SK-N-MC (cell line): ENCODE measurements at places on chromosomes 1 and 21.

DNA sequence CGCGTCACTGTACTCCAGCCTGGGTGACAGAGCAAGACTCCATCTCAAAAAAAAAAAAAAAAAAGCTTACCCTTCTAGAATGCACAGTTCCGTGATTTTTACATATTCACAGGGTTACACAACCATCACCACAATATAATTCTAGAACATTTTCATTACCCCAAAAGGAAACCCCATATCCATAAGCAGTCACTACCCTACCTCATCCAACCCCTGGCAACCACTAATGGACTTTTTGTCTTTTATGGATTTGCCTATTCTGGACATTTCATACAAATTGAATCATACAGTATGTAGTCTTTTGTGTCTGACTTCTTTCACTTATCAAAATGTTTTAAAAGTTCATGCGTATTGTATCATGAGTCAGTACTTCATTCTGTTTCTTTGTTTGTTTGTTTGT is 22.8 kb downstream of the SYF2 start:
- no peak for DNase-seq

- peak; percentile 39 for DNase-seq
Observed at GRCh38 chr1:71414179-71414578, 333.3 kb upstream of the ZRANB2 start.

DNA sequence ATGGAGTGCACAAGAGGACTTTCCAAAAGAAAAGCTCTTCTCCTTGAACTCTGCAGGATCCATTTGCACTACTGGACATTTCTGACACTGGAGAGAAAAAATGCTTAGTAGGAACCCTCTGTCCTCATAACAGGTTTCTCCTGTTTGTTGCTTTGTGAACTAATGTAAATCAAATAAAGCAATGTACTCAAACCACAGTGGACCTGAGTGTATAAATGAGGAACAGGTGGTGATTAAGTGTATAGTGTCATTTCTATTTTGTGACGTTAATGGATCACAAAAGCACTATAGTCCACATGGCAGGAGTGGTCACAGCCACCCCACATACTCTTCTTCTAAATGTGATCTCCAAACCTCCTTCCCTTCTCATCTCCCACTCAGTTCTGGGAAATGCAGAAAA is 268.4 kb upstream of the DUSP10 start:
- DNase-seq = no peak

GRCh38 chr21:38092051-38092450 is 164.7 kb upstream of the KCNJ15 start:
- no peak for DNase-seq

DNA sequence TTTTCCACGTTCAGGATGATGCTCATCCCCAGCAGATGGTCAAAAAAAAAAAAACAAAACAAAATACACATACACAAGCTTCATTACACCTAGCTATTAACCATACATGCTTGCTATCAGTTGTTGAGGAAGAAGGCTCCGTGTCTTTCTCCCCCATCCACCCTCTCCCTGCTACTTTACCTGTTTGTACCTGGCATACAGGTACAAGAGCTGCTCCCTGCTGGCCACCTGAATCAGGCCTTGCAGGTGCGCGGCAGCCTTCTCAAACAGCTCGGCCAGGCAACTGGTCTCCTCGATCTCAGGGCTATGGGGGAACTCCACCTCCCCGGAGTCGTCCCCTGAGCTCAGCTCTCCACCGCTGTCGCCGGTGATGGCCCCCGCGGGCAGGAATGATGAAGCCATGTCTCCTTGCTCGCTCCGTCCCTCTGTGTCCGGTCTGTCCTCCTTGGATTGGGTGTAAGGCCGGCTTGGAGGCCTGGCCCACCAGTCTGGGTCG is 464 bp downstream of the ACBD6 start:
- no peak for DNase-seq

- DNase-seq = no peak
Observed at GRCh38 chr1:111952125-111952657, 37.3 kb downstream of the KCND3 start.

- DNase-seq = no peak
Observed at GRCh38 chr1:96978444-96978843, 256.9 kb downstream of the PTBP2 start.

DNA sequence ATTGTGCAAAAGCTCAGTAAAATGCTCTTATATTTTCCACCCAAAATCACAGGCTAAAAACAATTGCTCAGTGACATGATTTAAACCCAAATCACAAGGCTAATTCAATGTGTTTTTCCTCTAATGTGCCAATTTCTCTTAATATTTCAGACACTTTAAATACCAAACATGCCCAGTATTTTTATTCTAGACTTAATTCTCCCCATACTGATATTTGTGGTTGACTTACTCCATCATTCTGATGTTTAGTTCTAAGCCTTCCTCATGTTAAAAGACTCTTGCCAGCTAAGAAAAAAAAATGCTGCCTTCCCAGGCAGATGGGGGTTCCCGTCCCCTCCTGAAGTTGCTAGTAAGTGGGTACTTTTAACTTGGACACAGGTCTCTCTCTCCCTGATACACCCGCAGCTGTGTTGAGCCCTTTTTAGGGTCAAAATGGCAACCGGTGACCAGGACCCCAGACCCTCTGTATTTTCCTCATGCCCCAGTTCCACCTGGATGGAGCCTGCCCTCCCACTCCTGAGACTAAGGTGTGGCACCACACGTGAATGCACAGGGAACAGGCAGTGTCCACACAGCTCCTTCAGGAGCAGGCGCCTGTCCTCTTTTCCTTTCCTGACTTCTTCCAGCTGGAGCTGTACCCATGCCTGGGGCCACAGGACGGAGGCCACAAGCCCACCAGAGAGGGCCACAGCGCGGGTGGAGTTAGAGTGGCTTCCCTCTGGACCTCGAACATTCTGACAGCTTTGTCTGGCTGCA is 118.9 kb downstream of the RIPK4 start:
- DNase-seq = no peak

DNA sequence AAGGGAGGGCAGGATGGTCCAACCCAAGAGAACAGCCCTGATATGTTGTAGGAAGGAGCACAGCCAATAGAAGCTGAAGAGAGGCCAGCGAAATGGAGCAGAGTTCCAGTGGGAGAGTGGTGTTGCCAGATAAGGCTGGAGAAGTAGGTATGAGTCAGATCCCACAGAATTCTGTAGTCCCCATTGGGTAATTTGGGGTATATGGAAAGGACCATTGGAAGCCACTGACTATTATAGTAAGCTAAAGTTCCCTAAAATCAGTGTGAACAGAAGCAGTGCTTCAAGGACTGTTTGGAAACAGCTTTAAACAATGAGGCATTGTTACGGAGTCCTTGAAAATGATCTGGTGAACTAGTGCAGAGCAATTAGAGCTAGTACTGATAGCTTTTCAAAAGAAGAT is 63.0 kb downstream of the DISP1 start:
- DNase-seq = no peak

DNA sequence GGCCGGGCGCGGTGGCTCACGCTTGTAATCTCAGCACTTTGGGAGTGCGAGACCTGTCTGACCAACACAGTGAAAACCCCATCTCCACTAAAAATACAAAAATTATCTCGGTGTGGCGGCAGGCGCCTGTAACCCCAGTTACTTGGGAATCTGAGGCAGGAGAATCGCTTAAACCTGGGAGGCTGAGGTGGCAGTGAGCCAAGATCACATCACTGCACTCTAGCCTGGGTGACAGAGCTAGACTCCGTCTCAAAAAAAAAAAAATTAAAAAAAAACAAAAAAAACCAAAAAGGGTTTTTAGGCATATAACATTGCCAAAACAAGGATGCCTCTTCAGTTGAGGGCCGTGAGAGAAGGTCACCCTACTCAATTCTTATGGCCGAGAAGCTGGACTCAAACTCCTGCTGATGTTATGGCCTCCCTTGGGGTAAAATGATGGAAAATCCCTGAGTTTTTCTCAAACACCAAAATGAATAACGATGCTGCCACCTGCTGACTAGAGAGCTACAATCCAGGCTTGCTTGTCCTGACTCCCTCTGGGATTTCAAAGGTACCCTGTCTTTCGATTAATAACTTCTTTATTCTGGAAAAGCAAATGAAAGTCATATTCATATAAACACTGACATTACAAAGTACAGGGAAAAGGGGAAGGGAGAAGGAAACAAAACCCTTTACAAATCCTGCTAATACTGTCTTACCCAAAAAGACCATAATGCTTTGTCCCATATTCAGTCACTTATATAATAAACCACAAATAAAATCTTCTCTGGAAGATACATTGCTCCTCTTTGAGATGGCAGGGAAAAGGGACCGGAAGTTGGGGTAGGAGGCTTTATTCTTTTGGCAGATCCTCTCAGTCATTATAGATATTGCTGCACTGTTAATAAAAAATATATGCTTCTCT is 10.7 kb downstream of the RAB42 start:
- peak; percentile 53 for DNase-seq

GRCh38 chr1:41153750-41154274 is 88.3 kb downstream of the SCMH1 start:
- no peak for DNase-seq

DNA sequence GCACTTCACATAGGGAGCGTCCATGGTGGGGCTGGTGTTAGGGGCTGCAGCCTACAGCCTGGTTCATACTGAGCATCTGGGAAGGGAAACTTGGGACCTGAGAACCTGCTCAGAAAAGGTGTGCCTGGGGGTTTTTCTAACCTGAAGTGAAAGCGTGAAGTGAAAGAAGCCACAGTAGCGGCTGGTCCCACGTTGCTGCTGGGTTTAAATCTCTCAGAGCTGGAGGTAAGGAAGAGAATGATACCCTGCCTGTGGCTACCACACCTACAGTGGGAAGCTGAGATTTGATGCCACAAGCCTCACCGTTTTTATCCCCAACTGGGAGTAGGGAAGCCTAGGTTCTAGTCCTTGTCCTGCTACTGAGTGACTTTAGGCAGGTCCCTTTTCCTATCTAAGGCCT is 21.0 kb upstream of the FUCA1 start:
- DNase-seq = no peak

DNA sequence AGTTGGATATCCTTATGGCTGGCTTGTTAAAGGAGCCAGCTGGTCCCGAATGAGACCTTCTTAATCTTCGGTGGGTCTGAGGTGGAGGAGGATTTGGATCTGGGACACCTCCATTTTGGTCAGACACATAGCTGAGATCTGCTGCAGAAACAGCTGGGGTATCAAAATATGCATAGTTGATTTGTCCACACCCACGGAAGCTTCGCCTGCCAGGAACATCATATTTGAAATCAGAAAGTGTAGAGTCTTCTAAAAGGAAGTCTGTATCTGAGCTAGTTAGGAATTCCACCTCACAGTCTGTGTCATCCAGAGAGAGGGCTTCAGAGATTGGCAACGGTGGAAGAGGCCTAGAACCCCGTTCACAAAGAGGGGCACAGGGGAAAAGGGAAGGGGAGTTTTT is 12.3 kb downstream of the ERRFI1 start:
- no peak for DNase-seq
